ENCODE measurements at places on chromosomes 5 and 9. TPM values are rescaled to one million over a fixed set of nuclear protein-coding genes. Genes with fewer than 3 reads are reported as not detected.

FGD3 gene
- total RNA-seq = 1.9 TPM

LCN9 gene
- total RNA-seq = 10.4 TPM

PHF24 gene
- total RNA-seq = 1.9 TPM

PCDHGA8 gene
- total RNA-seq = 3.0 TPM

NR2F1 gene
- 0.22 TPM for total RNA-seq

ZNF618 gene
- total RNA-seq = 20.7 TPM

C1QTNF2 gene
- 0.11 TPM for total RNA-seq

- no peak for DNase-seq
Measured at GRCh38 chr5:52892242-52892878, 96.8 kb upstream of the ITGA2 start.

- no peak for DNase-seq
Measured at GRCh38 chr9:123724211-123724796, 205.6 kb downstream of the DENND1A start.

DNA sequence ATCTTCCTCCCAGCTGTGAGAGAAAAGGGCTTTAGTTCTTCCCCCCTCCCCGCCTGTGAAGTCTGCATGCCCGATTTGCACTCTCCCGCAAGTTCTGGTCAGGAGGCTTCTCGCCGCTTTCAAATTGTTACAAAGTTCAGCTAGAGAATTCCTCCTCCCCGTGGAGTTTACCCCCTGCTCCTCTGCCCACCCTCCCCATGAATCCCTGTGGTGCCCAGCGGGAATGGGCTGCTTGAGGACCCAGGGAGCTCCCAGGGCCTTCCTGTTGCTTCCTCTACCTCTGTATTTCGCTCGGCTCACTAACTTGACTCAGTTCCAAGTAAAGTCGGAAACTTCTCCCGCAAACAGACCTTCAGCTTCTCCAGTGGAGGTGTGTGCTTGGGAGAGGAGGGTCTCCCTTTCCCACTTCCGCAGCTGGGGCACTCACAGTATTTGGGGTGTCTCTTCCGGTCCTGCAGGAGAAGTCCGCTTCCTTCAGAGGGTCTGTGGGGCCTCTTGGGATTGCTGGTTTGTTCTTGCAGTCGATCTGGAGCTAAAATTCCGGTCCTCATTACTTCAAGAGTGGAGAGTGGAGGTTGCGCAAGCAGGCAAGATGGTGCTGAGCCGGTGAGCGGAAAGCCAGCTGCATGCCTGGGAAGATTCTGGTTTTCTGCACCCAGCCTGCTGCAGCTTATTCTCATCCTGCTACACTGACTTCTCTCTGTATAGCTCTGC lies 97.8 kb downstream of the ADAMTS12 start:
- DNase-seq = no peak

DNA sequence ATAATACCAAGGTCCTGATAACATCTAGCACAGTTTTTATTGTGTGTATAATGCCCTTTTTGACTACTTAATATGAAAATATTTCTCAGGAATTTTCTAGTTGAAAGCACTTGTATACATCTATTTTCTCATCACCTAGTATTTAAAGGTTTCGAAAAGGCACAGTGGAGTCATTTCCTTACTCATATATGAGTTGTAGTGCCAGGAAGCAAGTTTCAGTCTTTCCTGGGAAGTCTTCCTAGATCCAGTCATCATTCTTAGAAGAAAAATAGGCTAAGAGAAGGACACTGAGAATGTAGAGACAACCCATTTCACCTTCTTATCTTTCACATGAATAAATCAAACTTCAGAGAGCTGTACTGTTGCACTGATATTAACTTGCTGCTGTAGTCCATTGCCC lies 70.2 kb downstream of the SLC25A46 start:
- no peak for DNase-seq

GRCh38 chr5:103669615-103670014 lies 107.0 kb upstream of the NUDT12 start:
- DNase-seq = no peak

DNA sequence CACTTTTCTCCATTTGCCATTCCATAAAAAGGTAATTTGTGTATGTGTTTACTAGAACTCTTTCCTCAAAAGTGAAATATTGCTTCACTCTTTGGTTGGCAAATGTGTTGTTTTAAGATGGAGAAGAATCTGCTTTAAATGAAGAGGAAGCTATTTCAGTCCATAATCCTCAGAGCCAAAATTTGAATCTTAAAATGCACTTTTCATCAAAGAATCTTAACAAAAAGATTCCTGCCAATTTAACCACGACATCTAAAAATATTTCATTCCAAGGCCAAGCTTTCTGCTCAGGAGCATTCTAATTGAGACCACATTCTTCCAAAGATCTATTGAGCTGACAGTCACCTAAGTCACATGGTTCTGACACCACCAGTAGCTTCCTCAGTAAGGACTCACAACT lies 7.5 kb downstream of the GABRB2 start:
- no peak for DNase-seq

- DNase-seq = no peak
Measured at GRCh38 chr9:115988701-115989100, 164.9 kb upstream of the PAPPA start.

GRCh38 chr9:133238851-133239532 lies 29.9 kb upstream of the OBP2B start:
- DNase-seq = peak; percentile 96

- no peak for DNase-seq
Measured at GRCh38 chr5:172458976-172459782, 4.9 kb upstream of the SH3PXD2B start.

- DNase-seq = no peak
Measured at GRCh38 chr9:84478996-84479395, 138.4 kb upstream of the SLC28A3 start.

GRCh38 chr9:116060631-116061030 lies 93.0 kb upstream of the PAPPA start:
- DNase-seq = no peak

GRCh38 chr9:134035041-134036039 lies 10.1 kb downstream of the BRD3OS start:
- no peak for DNase-seq

DNA sequence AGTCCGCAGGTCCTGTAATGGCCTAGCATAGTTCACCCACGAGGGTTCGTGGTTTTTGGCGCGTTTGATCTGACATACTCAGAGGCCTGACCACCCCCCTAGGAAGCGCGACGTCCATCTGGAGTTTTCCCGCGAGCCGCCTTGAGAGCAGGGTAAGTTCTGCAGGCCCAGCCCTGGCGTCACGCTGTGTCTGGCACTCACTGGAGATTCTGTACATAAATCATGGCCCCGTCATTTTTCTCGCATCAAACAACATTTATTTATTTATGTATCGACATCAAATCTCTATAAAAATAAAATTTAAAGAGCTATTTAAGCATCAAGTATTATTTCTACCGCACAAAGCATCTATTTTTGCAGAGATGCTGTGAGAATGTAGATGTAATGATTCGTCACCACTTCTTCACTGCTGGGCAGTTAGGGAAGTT lies 437 bp upstream of the TRIM41 start:
- no peak for DNase-seq

DNA sequence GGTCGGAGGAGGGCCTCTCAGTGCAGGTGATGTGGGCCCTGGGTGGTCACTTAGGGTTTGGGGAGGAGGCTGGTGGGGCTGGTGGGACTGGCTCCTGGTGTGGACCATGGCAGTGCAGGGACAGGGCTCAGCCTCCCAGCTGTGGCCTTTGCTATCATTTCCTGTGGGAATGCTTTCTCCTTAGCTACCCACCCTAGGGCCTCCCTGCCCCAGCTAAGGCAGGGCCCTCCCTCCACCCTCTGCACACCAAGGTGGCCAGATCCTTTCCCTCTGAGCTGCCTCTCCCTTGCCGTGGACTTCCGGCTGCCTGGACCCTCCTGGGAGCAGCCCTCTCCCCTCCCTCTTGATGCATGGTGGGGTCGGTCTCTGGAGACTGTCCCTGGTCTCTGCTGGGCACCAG lies 22.7 kb upstream of the ARSI start:
- no peak for DNase-seq

- peak; percentile 72 for DNase-seq
Measured at GRCh38 chr9:22452415-22453010, 5.9 kb downstream of the DMRTA1 start.

All from endodermal cell (in vitro differentiated cells).